Vagina (tissue), 2 donors: ENCODE measurements at places on chromosomes 16 and 17. TPM values are rescaled to one million over a fixed set of nuclear protein-coding genes. Genes with fewer than 3 reads are reported as not detected.

The KLHL10 gene
- total RNA-seq, result not detected

The CD300LB gene
- total RNA-seq, result 0.25 TPM

The GAS2L2 gene
- total RNA-seq, result not detected

The NGFR gene
- total RNA-seq, result 41.7 TPM

The TSNAXIP1 gene
- total RNA-seq, result not detected

The TOM1L2 gene
- 88.6 TPM for total RNA-seq

The KRT9 gene
- not detected for total RNA-seq

The ACSM3 gene
- total RNA-seq, result 70.2 TPM

The PRR29 gene
- total RNA-seq, result not detected

The APOBR gene
- 2.5 TPM for total RNA-seq

The ABCA5 gene
- total RNA-seq, result 50.6 TPM

GRCh38 chr17:8503807-8504206 lies 68.1 kb downstream of the NDEL1 start:
- DNase-seq, result no peak

- DNase-seq, result no peak
These were observed 23.9 kb downstream of the RHBDL3 start for GRCh38 chr17:32289471-32290070.

DNA sequence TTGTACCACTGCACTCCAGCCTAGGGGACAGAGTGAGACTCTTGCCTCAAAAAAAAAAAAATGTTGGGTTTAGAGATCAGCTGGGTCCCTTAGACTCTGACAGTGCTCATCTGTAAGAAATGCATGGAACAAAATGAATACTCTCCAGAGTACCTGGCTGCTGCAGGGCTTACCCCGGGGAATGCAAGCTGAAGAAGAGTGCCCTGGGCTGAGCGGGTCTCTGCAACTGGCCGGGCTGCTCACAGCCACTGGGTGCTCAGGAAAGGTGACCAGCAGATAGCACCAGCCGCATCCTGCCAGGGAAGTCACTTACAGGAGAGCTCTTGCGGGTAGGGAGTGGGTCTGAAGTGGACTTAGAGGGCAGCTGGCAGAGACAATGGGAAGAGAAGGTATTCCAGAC lies 82.1 kb downstream of the GAS7 start:
- no peak for DNase-seq

DNA sequence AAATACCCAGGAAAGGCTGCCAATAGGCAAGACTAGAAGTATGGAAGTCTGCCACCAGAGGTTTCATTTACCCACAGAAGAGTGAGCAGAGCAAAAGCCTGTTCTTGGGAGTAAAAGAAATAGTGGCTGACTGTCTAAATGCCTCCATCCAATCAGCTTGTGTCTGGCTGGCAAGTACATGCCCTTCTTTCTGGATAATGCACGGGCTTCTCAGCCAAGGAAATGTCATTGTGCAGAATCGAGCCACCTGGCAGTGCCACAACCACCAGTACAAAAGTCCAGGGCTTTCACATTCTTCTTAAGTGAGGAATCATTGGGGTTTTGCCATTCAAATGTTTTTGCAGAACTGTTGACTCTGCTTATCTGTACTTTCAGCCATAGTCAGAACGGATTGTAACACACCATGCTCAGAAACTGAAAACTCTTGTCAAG lies 10.1 kb upstream of the ERCC4 start:
- no peak for DNase-seq

- DNase-seq, result no peak
These were observed 670.5 kb upstream of the SALL1 start for GRCh38 chr16:51821527-51821926.

DNA sequence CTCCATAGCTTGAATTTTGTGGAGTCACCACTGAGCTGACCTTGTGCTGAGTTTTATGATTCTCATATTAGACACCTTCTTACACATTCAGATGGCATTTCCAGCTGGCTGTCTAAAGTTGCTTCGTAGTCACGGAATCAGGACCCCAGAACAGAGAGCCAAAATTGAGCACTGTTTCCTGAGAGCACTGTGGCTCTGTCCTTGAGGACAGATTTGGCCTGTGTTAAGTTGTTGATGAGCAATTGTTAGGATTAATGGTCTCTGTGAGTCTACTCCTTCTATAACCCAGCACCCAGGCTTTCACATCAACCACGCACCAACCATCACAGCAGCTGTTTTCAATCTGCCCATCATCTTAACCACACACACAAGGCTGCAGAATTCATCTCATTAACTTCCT lies 277.5 kb upstream of the HSBP1 start:
- DNase-seq, result no peak

DNA sequence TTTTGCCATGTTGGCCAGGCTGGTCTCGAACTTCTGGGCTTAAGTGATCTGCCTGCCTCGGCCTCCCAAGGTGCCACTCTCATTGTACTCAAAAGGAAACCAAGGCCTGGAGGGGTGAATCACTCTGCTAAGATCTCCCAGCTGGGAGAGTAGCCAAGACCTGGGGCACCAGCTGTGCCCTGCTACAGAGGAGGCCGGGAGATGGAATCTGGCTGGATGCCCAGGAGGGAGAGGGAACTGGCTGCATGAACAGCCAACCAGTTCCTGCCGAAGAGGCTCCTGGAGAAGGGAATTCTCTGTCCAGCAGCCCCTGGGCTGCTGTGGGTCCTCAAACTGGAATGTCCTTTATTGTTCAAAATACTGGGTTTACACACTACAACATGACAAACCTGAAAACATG lies 238.7 kb upstream of the CIBAR2 start:
- no peak for DNase-seq

DNA sequence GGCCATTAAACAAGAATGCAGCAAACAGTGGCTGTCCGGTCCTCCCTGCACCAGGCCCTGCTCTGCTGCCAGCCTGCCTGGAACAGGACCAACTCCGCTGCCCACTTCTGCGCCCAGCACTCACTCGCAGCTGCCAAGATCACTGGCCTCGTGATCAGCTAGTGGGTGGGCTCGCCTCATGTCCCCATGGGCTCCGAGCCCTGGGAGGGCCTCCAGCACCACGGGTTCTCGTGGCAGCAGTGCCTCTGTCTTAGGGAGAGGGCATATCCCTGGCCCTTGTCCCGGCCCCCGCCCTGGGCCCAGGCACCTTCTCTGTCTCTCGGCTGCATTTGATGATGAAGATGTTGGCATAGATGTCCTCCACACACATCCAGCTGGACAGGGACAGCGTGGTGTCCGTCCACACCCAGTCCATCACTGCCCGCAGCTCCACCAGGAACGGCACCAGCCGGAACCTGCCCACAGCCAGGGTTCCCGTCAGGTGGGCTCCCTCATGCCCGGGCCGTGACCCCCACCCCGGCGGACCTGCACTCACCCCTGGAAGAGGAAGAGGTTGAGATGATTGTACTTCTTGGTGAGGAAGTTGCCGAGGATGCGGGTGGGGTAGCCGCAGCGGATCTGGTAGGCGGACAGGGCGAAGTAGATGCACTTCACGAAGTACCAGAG lies 13.1 kb downstream of the CTU2 start:
- DNase-seq, result no peak

GRCh38 chr16:80200079-80200478 lies 340.7 kb upstream of the DYNLRB2 start:
- DNase-seq, result no peak

- DNase-seq, result no peak
These were observed 27.1 kb upstream of the SNN start for GRCh38 chr16:11640987-11641817.

DNA sequence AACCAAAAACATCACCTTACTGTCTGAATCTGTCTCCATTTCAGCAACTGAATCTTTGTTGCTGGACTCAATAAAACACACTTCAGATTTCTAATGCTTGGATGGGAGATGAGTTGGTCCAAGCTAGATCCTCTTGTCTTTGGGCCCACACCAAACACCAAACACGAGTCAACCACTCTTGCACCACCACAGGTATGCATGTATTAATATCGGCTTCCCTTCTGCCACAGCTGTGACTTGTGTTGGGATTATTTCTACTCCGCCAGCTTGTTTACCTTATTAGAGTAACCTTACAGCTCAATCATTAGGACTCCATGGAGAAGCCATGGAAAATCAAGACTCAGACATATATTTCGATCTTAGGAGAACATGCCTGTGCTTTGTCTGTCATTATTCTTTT lies 49.9 kb downstream of the XYLT1 start:
- DNase-seq, result no peak

DNA sequence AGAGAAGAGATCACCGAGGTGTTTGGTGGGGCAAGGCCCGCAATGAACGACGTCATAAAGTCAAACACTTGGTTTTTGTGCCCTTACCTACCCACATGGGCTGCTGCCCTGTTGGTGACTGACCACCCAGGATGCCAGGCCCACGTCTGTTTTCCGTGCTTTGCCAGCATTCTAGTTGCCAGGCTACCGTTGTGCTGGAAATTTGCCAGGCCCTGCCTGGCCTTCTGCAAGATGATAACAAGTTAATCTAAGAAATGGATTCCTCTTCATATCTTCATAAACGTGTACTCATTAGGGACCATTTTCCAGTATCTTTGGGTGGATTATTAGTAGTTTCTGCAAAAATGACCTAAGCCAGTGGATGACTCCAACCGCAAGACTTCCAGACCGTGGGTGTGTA lies 35.4 kb downstream of the SLC6A4 start:
- DNase-seq, result no peak

GRCh38 chr16:86243123-86243473 lies 267.2 kb upstream of the FOXF1 start:
- DNase-seq, result no peak

- DNase-seq, result no peak
These were observed 27.4 kb upstream of the GINS2 start for GRCh38 chr16:85716022-85716679.

- DNase-seq, result no peak
These were observed at the start of gene RPRML for GRCh38 chr17:46979147-46979863. RPRML (minus strand) TSS chr17:46979253; CDS start chr17:46979007, 246 bp downstream.

GRCh38 chr16:58960484-58960883 lies 226.4 kb upstream of the GOT2 start:
- no peak for DNase-seq

DNA sequence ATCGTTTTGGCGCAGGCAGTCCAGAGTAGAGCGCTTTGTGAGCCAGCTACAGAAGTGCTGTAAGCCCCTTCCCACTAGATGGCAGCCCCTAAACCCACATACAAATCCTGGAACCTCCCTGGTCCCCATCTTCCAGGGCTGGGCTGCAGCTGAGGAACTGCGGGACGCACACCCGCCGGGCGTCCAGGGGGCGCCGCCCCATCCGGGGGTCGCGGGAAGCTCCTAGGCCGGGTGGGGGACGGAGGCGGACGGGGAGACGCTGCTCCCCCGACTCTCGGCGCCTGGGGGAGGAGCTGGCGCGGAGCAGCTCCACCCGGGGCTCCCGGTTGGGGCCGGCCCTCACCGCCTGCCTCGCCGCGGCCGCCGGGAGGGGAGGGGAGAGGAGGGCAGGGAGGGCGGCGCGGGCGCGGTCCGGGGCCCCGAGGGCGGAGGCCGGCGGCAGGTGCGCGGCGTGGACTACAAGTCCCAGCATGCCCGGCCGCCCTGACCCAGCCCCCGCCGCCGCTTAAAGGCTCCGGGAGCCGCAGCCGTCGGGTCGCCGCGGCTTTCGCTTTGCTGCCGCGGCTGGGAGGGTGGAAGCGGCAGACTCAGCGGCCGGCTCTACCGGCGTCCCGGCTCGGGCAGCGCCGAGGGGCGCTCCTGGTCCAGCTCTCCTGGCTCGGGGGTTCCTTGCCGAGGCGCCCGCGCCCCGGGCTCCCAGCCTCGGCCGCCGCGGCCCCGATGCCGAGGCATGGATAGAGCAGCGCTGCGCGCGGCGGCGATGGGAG lies at the start of gene KSR1:
KSR1 (plus strand) TSS at position 535 of the 767 bp plus-strand sequence; CDS start at position 731, 196 bp downstream.
- DNase-seq, result no peak

DNA sequence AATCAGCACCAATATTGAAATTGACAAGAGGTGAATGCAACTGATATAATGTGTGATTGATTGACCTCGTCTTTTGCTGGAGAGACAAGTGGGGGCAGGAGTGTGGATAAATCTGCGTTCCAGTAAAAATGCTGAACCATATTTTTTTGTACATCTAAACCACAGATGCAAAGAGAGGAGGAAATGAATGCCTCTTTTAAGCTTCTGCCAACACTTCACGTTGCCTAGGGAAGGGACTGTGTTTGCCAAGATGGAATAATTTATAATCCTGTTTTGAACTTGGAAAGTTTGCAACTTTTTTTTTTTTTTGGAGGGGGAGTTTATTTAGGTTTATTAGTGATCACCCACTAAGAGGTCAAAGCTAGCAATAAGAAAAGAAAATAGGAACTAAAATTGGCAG lies 288.2 kb upstream of the EEF2KMT start:
- no peak for DNase-seq

DNA sequence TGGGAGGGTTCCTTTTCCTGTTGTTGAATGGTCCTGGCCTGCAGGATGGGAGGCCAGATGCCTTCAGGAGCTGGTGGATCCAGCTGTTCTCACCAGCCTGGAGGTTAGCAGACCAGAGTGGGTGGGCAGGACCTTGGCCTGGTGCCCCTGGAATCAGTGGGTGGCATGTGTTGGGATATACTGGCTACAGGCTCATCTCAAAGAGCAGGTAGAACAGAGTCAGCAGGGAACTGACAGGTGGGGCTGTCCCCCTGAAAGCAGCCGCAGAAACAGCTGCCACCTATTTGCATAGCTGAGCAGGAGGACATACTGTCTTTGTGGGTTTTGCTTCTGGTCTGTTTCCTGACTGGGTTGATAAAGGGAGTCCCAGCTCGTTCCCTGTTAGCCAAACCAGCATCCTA lies 144.1 kb downstream of the RAB11FIP4 start:
- no peak for DNase-seq

DNA sequence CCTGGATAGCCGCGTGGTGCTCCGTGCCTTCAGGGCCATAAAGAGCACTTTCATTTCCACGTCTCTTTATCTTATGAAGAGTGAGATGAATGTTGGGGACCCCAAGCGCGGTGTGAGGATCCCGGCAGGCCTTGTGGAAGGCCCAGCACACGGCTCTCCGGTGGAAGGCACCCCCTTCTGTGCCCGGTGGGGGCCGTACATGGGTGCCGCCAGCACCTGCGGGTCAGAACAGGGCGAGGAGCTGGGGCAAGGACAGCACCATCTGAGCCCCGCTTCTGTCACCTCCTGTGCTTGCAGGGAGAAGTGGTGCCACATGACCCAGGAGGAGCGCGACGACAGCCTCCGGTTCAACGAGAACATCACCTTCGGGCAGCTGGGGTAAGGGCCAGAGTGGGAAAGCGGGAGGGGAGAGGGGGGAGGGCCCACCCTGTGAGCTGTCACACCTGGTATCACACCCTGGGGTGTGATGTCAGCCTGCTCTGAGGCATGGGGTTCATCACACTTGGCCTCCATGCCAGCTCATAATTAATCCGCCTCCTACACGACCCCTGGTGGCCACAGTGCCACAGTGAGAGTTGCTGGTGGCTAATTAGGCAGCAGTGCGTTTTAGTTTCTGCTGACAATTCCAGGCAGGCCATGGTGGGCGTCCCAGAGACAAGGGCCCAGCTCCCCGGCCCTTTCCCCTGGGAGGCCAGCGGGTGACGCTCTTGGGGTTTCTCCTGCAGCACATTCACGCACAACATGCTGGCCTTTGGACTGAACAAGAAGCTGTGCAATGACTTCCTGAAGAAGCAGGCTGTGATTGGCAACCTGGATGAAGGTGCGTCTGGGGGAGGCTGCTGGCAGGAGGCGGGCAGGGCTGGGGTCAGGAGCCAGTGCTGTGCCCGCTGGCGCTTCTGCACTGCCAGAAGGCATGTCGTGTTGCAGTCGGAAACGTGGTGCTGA lies 25.7 kb downstream of the CIBAR2 start:
- DNase-seq, result no peak
